ENCODE measurements at places on chromosomes 3 and 15. TPM values are rescaled to one million over a fixed set of nuclear protein-coding genes. Genes with fewer than 3 reads are reported as not detected.

- no peak for DNase-seq
Measured at GRCh38 chr3:55633333-55633732, 146.2 kb upstream of the WNT5A start.

Gene WDR76
- total RNA-seq = 38.7 TPM

DNA sequence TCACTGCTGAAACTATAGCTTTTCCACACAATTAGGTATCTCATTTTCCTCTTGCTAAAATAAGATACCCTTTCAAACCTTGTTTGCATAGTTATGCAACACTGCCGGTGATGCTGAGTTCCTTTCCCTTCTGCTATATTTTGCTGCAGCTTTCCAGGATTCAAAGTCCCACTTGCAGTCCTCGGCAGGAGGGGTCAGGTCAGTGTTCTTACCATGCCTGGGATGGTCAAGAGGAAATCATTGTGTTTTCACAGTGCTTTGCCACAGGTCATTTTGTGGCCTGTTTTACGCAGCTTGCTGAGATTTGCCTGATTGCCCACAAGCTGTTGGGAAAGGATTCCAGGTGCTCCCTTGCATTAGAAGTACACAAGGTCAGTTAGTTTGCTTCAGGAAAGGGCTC is 156.9 kb downstream of the B3GALNT1 start:
- DNase-seq = peak; percentile 13

- no peak for DNase-seq
Measured at GRCh38 chr15:62515696-62516395, 350.8 kb upstream of the C2CD4B start.

DNA sequence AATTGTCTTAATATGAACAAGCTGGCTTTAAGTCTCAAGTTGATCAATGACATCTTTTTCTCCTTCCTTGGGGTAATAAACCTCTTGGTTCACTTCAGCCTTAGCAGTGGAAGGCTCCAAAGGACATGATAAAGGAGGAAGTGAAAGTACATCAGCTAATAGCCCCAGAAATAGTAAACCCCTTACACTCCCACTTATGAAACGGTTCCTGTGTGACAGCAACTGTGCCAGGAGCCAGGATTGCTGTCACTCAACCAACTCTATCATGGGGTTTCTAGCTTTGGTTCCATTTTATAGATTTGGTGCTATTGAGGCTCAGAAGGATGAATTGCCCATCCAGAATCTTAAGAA is 216.7 kb downstream of the ABHD5 start:
- DNase-seq = no peak

- no peak for DNase-seq
Measured at GRCh38 chr3:185831195-185831594, 6.4 kb upstream of the IGF2BP2 start.

Gene TUSC7
- not detected for total RNA-seq

Gene SIDT1
- 0.17 TPM for total RNA-seq

DNA sequence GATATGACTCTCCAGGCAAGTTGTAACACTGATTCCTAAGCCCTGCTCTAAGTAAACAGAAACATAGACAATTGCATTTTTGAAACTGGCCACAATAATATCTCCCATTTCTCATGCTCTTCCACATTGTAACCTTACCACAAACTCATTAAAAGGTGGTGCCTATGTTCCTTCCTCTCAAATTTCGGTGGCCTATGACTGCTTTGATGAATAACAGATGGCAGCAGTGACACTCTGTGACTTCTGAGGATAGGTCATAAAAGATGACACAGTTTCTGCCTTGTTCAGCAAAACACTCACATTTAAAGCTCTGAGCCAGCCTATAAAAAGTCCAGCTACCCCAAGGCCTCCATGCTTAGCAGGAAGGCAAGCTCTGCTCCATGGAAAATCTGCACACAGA is 195.2 kb downstream of the EFHB start:
- no peak for DNase-seq
